ENCODE measurements at places on chromosomes 6 and 20.

- no peak for DNase-seq
Measured at GRCh38 chr6:35185971-35186370, 27.8 kb upstream of the SCUBE3 start.

- DNase-seq: no peak
Measured at GRCh38 chr6:9621276-9621675, 793.6 kb downstream of the TFAP2A start.

GRCh38 chr20:32535316-32535952, 49.7 kb downstream of the NOL4L start:
- DNase-seq: no peak

DNA sequence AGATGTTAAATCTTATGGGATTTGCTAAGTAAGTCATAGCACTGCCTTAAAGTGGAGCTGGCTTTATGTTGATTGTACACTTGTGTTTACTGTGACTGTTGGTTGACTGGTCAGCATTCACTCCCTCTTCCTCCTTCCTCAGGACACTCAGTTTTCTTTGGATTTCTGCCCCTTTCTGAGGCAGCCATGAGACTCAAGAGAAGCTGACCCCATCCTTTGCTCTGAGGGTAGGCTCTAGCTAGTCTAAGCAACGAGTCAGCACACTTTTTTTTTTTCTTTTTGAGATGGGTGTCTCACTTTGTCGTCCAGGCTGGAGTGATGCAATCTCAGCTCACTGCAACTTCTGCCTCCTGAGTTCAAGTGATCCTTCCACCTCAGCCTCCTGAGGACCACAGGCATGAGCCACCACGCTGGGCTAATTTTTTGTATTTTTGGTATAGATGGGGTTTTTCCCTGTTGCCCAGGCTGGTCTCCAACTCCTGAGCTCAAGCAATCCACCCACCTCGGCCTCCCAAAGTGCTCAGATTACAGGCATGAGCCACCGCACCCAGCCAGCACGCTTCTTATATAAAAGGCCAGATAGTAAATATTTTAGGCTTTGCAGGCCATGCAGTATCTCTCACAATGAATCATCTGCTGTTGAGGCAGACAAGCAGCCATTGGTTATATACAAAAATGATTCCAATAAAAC, 191.4 kb downstream of the NFATC2 start:
- no peak for DNase-seq

DNA sequence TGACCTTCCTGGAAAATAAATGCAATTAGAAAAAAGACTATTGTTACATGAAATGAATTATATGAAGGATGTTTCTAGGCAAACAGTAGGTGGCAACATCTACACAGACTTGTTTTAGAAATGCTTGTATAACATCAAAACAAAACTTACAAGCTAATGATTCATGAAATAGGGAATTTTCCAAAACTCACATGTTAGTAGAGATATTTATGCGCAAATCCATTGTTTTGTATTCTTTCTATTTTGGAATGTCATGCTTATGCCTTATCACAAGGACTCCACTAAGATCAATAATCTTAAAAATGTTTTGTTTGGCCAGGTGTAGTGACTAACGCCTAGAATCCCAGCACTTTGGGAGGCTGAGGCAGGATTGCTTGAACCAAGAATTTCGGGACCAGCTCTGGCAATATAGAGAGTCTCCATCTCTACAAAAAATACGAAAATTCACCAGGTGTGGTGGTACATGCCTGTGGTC, 32.3 kb upstream of the LGSN start:
- no peak for DNase-seq

GRCh38 chr6:40733290-40733689, 146.1 kb upstream of the LRFN2 start:
- DNase-seq: no peak
